ENCODE measurements at places on chromosomes 12 and 14. TPM values are rescaled to one million over a fixed set of nuclear protein-coding genes. Genes with fewer than 3 reads are reported as not detected.

CABP1 gene
- not detected for total RNA-seq

SLC25A29 gene
- 36.1 TPM for total RNA-seq

ZNF385A gene
- 0.79 TPM for total RNA-seq

COCH gene
- total RNA-seq: 0.18 TPM

All from pulmonary artery endothelial cell (primary cell).